ENCODE measurements at places on chromosomes 2 and 18.

DNA sequence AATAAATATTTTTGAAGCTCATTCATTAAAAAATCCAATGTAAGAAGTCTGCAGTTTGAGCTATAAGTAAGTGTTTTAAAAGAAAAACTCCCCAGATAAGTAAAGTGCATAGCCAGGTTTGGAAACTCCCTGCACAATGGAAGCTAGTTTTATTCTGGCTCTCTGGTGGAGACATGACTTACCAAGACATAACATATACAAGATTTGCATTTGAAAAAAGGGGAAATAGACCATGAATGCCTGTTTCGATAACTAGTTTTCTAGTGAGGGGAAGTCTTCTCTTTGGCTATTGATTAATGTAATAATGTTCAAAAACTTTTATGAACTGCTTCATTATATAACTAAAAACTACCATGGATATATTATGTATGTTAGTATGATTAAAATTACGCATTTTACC, 435.2 kb downstream of the ARHGAP15 start:
- DNase-seq: no peak

GRCh38 chr2:23425885-23426262, 40.9 kb downstream of the KLHL29 start:
- no peak for DNase-seq

- DNase-seq: no peak
These were observed 26.2 kb downstream of the CREG2 start for GRCh38 chr2:101361121-101361520.

- DNase-seq: no peak
These were observed 113.2 kb upstream of the ALPP start for GRCh38 chr2:232265329-232265728.

GRCh38 chr2:6352906-6353515, 512.7 kb downstream of the CMPK2 start:
- peak; percentile 42 for DNase-seq

DNA sequence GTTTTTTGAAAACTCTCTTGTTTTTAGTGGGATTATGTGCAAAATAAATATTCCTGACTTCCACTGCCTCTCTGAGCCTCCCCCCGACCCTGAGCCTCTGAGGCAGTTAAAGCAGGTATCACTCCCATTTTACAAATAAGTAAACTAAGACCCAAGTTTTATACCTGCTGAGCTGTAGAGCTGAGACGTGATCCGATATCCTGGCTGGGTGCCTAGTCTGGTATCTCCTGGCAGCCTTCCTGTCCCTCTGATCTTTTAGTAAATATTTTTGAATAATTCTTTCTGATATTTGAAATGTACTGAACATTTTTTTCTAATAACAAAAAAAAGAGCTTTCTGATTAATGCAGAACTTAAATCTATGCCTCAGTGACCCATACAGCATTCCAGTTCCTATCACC, 108.3 kb upstream of the NOSTRIN start:
- DNase-seq: no peak

DNA sequence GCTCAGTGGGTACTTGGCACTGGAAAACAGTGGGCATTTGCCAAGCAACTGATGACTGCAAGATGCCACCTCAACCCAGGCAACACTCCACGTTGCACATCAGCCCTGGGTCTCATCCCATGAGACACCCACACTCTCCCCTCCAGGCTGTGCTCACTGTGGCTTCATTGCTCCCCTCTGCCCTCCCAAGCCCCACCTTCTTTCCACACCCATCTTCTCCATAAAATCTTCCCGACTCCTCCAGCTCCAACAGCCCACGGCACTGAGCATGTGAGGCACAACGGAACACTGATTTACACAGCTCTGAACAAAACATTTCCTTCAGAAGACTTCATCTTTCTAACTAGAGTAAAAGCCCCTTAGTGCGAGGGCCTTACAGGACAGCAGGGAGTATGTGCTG, 117.8 kb upstream of the ACAA2 start:
- DNase-seq: no peak

- no peak for DNase-seq
These were observed 18.8 kb downstream of the TUBB6 start for GRCh38 chr18:12326711-12327460.
